ENCODE measurements at places on chromosomes 4 and X. TPM values are rescaled to one million over a fixed set of nuclear protein-coding genes. Genes with fewer than 3 reads are reported as not detected.

SSX4B gene
- not detected for total RNA-seq

COX7B2 gene
- not detected for total RNA-seq

XKRX gene
- not detected for total RNA-seq

KIF4A gene
- total RNA-seq: 28.2 TPM

ITIH6 gene
- not detected for total RNA-seq

TXK gene
- not detected for total RNA-seq

LRIT3 gene
- total RNA-seq: not detected

DUSP21 gene
- total RNA-seq: not detected

DNAAF6 gene
- total RNA-seq: not detected

CD38 gene
- not detected for total RNA-seq
